ENCODE measurements at places on chromosomes 12 and 14.

GRCh38 chr14:67077921-67078320 lies 111.3 kb upstream of the GARIN2 start:
- DNase-seq, result no peak

GRCh38 chr12:27243006-27243405 lies 1.1 kb upstream of the STK38L start:
- DNase-seq, result peak; percentile 40

DNA sequence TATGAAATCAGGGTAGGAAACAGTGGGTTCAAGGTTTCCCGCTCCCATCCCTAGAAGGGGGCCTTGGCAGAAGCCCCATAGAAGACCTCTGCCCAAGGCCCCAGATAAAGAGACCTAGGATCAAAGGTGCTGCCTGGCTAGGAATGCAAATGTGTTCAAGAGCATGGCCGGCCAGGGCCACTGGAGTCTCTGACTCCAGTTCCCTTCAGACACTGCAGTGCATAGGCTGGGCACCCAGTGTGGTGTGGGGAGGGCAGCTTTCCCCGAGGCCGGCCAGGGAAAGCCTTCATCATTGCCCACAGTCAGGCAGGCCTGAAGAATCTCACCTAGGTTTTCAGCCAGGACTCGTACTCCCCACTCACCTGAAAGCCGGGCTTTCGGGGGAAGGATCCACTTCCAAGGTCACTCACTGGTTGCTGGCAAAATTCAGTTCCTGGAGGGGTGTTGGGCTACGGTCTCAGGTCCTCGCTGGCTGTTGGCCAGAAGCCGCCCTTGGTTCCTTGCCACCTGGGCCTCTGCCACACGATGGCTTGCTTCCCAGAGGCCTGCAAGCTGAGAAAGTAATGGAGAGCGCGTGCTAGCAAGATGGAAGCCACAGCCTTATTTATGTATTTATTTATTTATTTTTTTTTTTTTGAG lies 9.7 kb upstream of the PEBP1 start:
- DNase-seq, result no peak

DNA sequence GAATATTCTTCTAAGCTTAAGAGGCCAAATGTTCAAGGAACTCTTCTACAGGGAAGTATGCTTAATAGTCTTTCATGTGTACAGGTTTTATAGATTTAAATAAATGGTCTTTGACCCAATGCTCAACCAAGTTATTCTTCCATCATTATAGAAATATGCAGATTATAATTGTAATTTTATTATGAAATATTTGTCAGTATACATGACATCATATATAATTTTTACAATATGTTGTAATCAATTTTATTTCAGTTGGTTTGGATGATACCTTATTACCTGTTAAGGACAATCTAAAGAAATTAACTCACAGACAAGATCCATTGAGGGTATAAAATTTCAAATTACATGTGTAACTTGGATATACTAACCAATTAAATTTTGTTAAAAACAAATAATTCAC lies 1278.3 kb downstream of the SLC16A7 start:
- DNase-seq, result no peak

- no peak for DNase-seq
Measured at GRCh38 chr12:122124370-122124769, 45.8 kb downstream of the MLXIP start.

GRCh38 chr14:91869556-91869955 lies 2.2 kb upstream of the TC2N start:
- DNase-seq, result no peak

- no peak for DNase-seq
Measured at GRCh38 chr14:95478818-95479217, 37.6 kb downstream of the SYNE3 start.

- DNase-seq, result no peak
Measured at GRCh38 chr14:101781240-101782061, 19.9 kb downstream of the PPP2R5C start.

GRCh38 chr12:61757831-61758505 lies 502.2 kb upstream of the USP15 start:
- DNase-seq, result no peak

DNA sequence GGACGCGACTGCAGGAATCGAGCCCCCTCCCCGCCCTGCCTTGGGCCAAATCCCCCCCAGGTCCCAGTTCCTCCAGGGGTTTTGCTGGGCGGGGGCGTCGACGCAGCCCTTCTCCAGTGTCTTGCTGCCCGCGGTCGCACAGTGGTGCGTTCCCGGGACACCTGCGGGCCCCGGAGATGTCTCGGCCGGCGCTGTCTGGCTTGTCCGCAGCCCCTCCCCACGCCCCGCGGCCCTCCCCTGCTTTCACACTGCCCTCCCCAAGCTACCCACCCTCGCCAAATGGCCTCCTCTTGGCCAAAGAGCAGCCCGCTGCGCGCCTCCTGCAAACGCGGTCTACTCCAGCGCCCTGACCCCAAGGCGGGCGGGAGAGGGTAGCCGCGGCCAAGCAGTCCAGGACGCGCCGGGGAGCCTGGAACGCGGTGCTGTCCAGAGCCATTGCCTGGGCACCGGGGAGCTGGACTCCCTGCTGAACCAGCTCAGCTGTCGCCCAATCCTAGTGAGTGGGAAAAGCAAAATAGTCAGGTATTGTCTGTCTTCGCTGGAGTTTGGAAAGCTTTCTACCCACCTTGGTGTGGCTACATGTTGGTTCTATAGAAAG lies 122.0 kb downstream of the AACS start:
- DNase-seq, result no peak
